Bronchial epithelial cell (primary cell): ENCODE measurements at places on chromosomes 11 and 22.

- no peak for DNase-seq
Measured at GRCh38 chr11:45593992-45594391, 71.4 kb downstream of the CHST1 start.

GRCh38 chr11:110470716-110471115, 41.0 kb downstream of the FDX1 start:
- DNase-seq, result no peak

DNA sequence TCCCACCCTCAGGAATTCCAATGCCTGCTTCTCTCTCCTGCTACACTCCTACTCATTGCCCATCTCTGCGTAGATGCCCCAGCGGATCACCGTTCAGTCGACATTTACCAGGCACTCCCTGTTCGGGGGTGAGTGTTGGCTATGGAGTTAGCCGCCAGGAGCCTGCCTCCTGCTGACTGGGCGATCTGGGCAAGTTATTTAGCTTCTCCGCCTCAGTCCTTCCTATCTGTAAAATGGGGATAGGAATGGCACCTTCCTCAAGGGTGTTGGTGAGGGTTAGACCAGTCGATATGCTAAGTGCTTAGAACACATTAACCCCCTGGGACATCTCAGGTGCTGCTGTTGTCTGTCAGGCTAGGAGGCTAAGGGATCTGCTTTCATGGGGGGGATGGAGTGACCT, 30.9 kb downstream of the FADD start:
- DNase-seq, result no peak

- DNase-seq, result no peak
Measured at GRCh38 chr11:26983645-26984044, 10.3 kb upstream of the FIBIN start.

DNA sequence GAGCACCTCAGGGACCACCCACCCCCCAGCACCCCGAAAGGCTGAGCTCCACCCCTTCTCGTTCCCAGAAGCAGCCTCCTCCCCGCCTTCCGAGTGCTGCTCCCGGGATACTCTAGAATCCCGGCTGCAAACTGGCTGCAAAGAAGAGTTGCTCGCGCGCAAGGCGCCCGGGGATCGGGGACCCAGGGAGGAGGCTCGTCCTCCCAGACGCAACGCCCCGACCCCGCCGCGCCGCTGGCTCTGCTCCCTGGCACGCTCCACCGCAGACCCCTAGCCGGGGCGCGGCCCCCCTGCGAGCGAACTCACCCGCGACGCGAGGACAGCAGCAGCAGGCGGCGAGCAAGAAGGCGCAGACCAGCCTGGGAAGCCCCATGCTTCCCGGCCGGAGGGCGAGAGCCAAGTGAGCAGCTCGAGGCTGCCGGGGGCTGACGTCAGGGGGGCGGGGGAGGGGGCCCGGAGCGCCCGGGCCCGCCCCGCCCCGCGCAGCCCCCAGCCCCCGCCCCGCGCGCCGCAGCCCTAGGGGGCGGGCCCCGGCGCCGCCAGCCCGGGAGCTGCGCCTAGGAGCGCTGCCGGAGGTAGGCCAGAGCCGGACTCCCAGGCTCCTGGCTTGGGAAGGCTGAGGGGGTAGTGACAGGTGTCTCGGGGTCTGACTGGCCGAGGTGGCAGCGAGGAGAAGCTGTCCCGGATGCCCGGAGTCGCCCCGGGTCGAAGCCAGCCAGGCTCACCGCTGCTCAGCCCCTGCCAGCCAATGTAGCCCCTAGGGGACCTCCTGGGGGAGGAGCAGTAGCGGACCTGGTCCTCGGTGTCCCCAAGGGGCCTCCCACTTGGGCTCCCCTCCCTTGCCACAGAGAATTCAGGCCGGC, at the start of gene MCAM:
TSS of gene MCAM (minus strand) at position 402 of the 863 bp plus-strand sequence. CDS start at position 373, 29 bp downstream.
- no peak for DNase-seq

- no peak for DNase-seq
Measured at GRCh38 chr11:75560644-75561043, 1.4 kb upstream of the SERPINH1 start.

GRCh38 chr11:60469723-60470122, 14.1 kb downstream of the MS4A1 start:
- no peak for DNase-seq

- DNase-seq, result peak; percentile 17
Measured at GRCh38 chr22:23856721-23857605, 712 bp upstream of the SLC2A11 start.

GRCh38 chr11:128022007-128022368, 565.4 kb downstream of the ETS1 start:
- DNase-seq, result peak; percentile 78

DNA sequence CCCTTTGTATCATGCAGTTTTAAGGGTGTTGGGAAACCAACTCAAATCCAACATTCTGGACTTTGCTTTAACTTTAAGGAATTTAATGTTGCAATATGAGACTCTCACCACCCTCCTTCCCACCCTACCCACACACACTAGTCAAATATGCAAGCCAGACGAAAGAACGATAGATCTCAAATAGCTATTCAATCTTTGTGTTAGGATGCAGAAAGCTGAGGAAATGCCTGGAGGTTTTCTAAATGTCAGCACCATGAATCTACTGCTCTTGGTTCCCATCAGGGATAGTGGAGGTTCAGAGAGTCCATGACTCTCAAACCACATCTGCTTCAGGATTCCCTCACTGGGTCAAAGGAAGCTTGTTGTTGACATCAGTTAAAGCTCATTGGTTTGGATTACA, 33.7 kb downstream of the EXPH5 start:
- DNase-seq, result no peak
